Activated CD8-positive, alpha-beta memory T cell treated with anti-CD3 and anti-CD28 coated beads for 48 hours (primary cell): ENCODE measurements at places on chromosomes 3 and 15.

DNA sequence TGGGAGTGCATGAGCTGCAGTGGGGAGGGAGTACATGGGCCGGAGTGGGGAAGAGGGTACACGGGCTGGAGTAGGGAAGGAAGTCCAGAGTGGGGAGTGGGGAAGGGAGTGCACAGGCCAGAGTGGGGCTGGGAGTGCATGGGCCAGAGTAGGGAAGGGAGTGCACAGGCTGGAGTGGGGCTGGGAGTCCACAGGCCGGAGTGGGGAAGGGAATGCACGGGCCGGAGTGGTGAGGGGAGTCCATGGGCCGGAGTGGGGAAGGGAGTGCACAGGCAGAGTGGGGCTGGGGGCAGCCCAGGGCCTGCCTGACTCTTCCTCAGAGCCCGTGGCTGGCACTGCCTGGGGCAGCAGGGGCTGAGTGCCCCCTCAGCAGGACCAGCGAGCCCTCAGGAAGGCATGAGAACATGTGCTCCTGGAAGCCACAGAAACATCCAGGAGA is 40.7 kb downstream of the KLF15 start:
- DNase-seq: no peak

DNA sequence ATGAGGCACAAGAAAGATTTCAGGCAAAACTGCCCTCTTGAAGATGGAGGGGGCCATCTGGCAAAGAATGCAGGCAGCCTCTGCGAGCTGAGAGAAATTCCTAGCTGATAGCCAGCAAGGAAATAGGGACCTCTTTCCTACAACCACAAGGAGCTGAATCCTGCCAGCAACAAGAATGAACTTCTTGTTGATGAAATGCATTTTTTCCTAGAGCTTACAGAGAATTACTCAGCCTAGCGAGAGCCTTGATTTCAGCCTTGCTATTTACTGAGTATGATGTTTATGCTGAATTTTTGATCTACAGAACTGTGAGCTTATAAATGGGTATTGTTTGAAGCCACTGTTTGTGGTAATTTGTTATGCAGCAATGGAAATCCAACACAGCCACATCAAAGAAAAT is 148.5 kb upstream of the NAALADL2 start:
- no peak for DNase-seq

- no peak for DNase-seq
Observed at GRCh38 chr3:18062657-18063025, 320.2 kb upstream of the TBC1D5 start.

DNA sequence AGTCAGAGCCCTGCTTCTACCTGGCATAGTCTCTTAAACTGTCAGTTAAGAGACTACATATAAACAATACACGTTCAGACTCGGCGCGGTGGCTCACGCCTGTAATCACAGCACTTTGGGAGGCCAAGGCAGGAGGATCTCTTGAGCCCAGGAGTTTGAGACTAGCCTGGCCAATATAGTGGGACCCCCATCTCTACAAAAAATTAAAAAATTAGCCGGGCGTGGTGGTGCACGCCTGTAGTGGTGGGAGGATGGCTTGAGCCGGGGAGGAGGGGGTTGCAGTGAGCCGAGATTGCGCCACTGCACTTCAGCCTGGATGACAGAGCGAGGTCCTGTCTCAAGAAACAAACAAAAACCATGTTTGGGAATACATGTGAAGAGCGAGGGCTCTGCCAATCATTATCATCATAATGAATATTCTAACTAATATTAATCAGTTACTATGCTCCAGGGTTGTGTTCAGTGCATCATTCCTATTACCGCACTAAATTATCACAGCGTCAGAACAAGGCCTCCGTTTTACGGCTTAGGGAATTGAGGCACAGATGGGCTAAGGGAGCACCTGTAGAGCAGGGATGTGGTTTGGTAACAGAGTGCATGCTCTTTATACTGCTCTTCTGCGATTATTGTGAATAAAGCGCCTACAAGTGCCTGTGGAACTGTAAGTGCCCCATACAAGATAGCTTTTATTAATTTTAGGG is 844 bp upstream of the UQCC5 start:
- DNase-seq: no peak

DNA sequence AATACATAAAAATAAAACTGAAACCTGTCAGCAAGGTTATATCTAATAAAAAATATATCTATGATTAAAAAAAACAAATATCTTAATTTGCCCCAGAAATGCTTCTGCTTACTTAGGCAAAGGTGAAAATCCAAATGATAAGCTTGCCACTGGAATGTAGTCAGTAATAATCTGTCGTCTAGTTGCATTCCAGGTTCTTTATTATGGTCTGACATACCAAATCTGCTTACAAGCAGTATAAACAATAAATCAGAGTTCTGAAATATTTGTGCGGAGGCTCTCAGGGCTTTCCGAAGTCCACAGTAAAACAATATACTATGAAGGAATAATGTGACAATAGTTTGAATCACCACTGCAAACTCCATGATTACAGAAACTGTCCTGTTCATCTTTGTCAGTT is 1133.5 kb downstream of the ROBO1 start:
- no peak for DNase-seq

GRCh38 chr3:1787094-1787493 is 311.6 kb upstream of the CNTN4 start:
- DNase-seq: no peak

GRCh38 chr15:41675337-41675736 is 15.1 kb downstream of the MGA start:
- DNase-seq: no peak

- DNase-seq: no peak
Observed at GRCh38 chr15:55327387-55327786, 8.4 kb downstream of the PIGB start.

- no peak for DNase-seq
Observed at GRCh38 chr15:40456299-40456712, 14.5 kb upstream of the CHST14 start.

DNA sequence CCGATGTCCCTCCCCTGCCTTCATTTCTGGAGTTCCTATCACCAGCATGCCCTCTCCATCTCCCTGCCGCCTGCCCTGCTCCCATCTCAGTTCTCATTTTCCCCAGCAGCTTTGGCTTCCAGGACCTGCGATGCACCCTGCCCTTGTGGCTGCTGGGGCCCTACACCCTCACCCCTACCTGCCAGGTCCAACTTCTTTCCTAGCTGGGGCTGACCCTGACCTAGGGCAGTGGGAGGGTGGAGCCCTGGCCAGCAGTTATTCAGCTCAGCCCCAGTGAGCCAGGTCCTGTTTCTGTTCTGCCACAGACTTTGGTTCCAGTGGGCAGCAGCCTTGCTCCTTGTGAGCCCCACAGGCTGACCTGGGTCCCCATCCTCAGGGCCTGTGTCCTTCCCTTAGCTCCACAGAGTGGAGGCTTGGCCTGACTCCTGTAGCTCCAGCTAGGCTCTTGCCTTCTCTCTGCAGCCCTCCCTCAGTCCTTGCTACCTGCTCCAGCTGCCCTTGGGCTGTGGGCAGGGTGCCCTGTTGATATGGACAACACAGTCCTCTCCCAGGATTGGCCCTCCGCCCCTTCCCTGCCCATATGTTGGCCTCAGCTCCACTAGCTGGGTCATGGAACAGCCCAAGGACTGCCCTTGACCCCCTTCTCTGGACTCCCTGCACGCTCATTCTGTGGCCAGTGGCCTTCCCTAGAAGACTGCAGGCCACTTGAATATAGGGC is 34.7 kb upstream of the PDE8A start:
- no peak for DNase-seq
